Urinary bladder (tissue), 4 donors: ENCODE measurements at places on chromosomes 3 and 15. TPM values are rescaled to one million over a fixed set of nuclear protein-coding genes. Genes with fewer than 3 reads are reported as not detected.

DNA sequence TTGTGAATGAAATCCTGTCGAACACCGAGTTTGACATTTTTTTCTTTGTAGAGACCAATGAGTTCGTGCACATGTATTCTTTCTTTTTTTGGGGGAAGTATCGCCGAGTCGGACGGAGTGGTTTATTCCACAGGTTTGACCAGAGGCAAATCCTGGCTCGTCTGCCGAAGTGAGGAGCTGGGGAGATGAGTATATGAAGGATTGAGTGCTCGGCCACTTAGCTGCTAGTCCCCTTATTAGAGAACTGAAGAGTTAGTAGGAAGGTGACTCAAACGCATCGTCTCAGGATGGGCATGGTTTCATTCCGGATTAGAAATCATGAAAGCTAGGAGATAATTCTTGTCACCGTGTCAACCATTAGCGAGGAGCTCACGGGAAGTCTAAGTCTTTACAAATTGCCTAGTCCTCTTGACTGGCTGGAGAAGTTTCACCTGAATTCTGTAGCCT is 154.7 kb upstream of the GOLIM4 start:
- peak; percentile 18 for DNase-seq

DNA sequence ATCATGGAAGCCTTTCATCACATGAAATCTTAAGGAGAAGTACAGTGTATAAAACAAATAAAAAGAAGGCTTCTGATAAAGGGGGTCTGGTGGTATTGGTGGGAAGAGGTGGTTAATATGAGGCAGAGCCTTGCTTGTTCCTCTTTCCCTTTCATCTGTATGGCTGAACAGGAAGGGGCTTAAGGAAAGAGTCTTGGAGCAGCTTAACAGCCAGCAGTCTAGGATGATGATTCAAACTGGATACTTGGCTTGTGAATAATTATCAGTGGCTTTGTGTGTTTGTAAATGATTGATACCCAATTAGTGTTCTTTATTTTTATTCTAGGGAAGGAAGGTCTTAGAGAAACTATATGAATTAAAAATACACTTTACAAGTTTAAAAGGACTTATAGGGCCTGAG is 29.1 kb upstream of the TCAIM start:
- DNase-seq = no peak

DNA sequence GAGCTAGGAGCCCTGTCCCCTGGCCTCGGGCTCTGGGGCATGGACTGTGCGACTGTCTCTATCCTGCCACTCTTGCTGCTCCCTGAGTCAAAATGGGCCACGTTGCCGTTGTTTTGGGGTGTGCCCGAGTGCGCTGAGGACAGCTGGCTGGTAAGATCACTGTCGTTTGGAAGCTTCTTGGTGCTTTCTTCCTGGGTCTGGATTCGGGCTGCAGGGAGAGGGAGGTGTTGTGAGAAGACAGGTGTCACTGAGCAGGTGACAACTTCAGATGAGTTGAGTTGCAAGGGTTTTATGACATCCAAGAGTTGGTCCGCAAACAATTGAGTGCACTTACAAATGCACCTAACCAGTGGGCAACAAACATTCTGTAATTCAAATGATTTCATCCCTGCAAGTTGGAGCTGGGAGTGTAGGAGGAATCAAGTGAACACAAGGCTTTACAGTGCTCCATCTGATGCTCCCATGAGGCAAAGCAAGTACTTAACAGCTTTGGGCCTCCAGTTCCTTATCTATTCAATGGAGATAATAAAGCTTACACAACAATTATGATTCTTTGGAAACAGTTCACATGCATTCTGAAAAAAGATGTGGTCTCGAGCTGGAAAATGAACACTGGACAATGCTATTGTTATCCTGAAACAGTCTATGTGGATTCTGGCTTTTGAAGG is 11.0 kb upstream of the STARD5 start:
- DNase-seq = no peak

- DNase-seq = no peak
Measured at GRCh38 chr15:38690719-38691332, 126.2 kb upstream of the RASGRP1 start.

- no peak for DNase-seq
Measured at GRCh38 chr3:40701016-40701588, 176.3 kb downstream of the ZNF621 start.

DNA sequence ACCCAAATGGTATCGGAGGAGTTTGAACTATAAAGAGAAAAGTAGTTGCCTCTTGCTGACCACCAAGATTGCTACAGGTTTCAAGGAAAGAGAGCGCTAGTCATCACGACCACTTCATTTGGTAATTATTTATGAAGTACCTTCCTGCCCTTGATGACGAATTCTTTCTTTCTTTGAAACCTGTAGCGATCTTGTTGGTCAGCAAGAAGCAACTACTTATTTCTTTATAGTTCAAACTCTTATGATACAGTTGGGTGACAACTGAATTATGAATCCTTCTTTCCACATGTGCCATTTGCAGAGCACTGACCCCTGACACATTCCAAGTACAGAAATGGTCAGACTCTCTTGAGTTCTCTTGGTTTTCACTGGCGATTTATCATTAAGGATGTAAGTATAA is 46.8 kb downstream of the THRB start:
- DNase-seq = no peak

GRCh38 chr3:148366743-148367410 is 330.8 kb upstream of the AGTR1 start:
- no peak for DNase-seq

DNA sequence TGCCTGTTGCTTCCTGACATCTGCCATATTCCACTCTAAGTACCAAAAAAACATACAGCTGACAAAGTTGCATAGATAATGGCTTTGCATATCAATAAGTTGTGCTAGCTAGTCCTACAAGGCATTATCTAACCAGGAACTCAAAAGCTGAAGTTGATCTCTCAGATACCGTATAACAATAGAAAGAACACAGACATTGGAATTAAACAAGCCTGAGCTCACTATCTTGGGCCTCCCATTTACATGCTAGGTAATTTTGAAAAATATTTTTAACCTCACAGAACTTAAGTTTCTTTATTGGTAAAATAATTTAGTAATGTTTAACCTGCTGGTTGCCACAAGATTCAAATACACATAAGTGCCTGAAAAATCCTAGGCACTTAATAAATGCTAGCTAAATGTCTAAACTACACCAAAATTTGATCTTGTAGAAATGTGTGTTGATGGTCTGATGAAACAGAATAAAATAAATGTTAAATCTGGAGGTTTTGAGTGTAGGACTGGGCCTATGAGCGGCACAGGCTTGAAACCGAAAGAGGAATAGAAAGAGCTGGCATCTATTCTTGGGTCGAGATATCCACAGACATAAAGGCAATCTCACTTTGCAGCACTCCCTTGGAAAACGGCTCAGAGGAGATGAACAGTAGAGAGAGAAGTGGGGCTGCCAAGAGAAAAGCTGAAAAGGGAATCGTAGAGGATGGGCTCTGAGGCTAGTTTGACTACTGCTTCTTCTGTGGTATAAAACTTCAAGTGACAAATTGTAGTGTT is 29.9 kb upstream of the TTC14 start:
- DNase-seq = no peak

The GHSR gene
- not detected for polyA plus RNA-seq

The HYAL1 gene
- polyA plus RNA-seq = 7.0 TPM

The TM6SF1 gene
- polyA plus RNA-seq = 3.7 TPM

The TMCO5A gene
- not detected for polyA plus RNA-seq
